ENCODE measurements at places on chromosomes 2 and 18. TPM values are rescaled to one million over a fixed set of nuclear protein-coding genes. Genes with fewer than 3 reads are reported as not detected.

CYS1 gene
- total RNA-seq = 1.2 TPM

- H3K4me1 ChIP-seq = no peaks in the 10 kb centered on the region
- no peak overlapping the region for H3K27ac ChIP-seq
- H3K4me3 ChIP-seq = no peak overlapping the region
- no peaks in the 10 kb centered on the region for H3K36me3 ChIP-seq
- no peak for DNase-seq
- H3K27me3 ChIP-seq = no peaks in the 10 kb centered on the region
Measured at GRCh38 chr18:13549880-13550232, 176.5 kb downstream of the FAM210A start.

- H3K4me1 ChIP-seq = peaks cover 19% of the 10 kb centered on the region
- no peaks in the 10 kb centered on the region for H3K27me3 ChIP-seq
- no peak for DNase-seq
- no peak overlapping the region for H3K27ac ChIP-seq
- H3K36me3 ChIP-seq = no peaks in the 10 kb centered on the region
Measured at GRCh38 chr2:81895620-81896250, 1591.2 kb upstream of the LRRTM1 start.

DNA sequence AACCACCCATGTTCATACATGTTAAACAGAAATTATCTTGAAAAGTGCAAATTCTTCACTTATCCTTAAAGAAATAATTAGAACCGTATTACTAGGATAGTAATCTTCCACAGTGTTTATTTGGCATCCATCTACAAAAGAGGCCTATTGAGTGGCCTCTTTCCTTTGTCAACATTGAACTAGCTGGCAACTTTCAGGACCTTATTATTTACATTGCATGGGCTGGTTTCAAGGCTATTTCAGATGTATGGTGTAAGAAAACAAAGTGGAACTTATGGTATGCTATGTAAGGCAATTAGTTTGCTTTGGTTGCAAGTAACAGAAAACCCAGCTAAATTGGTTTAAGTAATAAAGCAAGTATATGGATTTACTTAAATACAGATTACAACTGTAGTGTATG is 324.6 kb downstream of the RBM43 start:
- no peaks in the 10 kb centered on the region for H3K27me3 ChIP-seq
- H3K36me3 ChIP-seq = peaks cover 10% of the 10 kb centered on the region
- H3K4me1 ChIP-seq = peaks cover 16% of the 10 kb centered on the region
- no peak overlapping the region for H3K27ac ChIP-seq

- H3K36me3 ChIP-seq = no peaks in the 10 kb centered on the region
- no peak for DNase-seq
- peaks cover 24% of the 10 kb centered on the region for H3K4me1 ChIP-seq
- H3K4me3 ChIP-seq = no peak overlapping the region
- H3K27me3 ChIP-seq = no peaks in the 10 kb centered on the region
Measured at GRCh38 chr18:48609114-48609513, 70.3 kb downstream of the CTIF start.

Measured in WTC11 (cell line).